ENCODE measurements at places on chromosomes 6 and 20.
A peak's percentile ranks its signal among the peaks of the same experiment; 100 is the strongest.

- no peak for DNase-seq
Measured at GRCh38 chr6:111717621-111718020, 111.9 kb upstream of the TRAF3IP2 start.

GRCh38 chr6:28124350-28124970 lies at the start of gene ZSCAN16:
TSS of gene ZSCAN16 (plus strand) at chr6:28124609. CDS start at chr6:28125444, 835 bp downstream.
- peak; percentile 51 for DNase-seq

DNA sequence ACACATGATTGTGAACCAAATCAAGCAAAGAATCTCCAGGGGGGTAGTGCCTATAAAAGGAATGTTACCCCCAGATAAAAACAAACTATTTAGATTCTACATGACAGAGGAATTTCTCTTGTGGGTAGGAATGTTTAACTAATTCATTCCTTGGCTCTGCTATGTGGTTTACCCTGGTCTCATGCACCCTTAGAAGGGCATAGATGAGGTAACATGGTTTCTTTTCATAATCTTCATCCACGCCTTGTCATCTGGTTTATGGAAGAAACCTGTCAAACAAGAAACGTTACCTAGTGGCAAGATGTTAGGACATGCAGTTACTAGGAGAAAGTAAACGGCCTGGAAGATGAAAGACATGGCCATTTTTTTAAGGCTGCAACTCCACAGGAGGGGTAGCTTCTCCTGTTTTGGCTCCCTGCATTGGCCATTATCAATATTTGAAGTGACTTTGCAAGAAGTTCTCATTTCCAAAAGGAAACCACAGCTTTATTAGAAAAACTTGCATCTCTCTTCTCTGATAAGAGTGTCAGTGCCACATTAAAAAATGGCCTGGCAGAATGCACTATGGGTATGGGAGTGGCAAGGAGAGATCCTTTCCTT lies 45.5 kb downstream of the STX11 start:
- no peak for DNase-seq

GRCh38 chr6:166325383-166326042 lies 16.8 kb downstream of the SFT2D1 start:
- no peak for DNase-seq

DNA sequence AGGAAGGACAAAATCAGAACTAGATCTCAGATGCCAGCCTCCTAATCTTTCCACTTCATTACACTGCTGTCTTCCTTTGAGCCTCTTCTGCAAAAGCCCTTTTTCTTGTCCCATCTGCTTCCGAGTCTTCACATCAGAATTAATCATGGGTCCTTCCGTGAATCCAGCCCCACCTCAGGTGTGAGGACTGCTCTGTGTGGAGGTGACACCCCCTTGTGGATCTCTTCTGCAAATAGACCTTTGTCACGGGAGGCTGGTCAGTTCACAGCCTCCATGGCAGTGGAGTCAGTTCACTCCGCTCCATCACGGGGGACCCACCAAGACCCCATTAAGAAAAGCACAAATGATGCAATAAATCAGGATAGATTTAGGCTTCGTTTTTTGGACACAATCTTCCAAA lies 171.1 kb downstream of the ADAT2 start:
- DNase-seq = no peak

DNA sequence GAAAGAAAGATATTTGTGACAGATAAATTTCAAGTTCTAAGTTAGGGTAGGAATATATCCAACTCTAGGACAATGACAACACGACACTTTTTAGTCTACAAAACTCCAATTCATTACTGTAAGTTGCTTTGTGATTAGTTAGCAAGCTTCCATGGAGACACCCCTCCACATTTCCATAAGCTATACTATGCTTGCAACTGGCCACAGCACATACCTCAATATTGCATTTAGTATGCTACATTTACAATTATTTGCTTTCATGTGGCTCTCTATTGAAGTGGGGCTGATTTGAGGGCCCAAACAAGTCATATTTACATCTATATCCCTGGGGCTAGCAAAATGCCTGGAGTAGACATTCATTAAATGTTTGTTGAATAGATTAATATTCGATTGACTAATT lies 129.3 kb downstream of the HACE1 start:
- DNase-seq = no peak

DNA sequence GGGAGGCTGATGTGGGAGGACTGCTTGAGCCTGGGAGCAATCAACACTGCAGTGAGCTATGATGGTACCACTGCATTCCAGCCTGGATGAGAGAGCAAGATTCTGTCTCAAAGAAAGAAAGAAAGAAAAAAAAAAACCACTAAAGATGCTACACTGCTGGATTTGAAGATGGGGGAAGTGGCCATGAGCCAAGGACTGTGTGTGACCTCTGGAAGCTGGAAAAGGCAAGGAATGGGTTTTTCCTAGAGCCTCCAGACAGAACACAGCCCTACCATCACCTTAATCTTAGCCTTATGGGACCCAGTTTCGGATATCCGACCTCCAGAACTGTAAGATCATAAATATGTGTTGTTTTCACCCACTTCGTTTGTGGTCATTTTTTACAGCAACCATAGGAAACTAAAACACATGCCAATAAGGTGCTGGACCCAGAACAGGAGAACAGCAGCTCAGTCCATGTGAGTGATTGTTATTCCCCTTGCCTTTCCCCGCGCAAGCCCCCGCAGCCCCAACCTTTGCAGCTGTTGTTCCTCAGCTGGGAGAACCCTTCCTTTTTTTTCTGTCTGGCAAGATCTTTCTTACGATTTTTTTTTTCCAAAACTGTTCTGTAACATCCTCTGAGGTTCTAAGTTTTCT lies 11.1 kb upstream of the VAPB start:
- no peak for DNase-seq

GRCh38 chr6:90098001-90098531 lies 198.6 kb downstream of the BACH2 start:
- no peak for DNase-seq

DNA sequence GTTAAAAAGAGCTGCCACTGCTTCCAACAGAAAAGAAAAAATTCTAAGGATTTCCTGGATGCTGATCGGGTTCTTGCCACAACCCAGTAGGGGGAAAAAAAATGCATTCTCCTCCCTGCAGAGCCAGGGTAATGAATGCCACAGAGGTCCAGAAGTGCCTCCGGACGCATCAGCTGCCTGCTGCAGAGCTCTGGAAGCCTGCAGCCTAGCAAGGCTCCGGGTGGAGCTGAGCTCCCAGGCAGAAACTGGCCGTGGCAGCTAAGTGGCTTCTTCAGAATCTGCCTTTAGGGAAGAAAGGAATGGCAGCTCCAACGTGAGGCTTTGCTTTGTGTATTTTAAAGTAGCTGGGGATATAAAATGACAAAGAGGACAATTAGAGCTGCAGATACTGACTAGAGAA lies 155.0 kb downstream of the CFAP61 start:
- no peak for DNase-seq

GRCh38 chr6:117280922-117281321 lies 15.6 kb downstream of the VGLL2 start:
- no peak for DNase-seq

DNA sequence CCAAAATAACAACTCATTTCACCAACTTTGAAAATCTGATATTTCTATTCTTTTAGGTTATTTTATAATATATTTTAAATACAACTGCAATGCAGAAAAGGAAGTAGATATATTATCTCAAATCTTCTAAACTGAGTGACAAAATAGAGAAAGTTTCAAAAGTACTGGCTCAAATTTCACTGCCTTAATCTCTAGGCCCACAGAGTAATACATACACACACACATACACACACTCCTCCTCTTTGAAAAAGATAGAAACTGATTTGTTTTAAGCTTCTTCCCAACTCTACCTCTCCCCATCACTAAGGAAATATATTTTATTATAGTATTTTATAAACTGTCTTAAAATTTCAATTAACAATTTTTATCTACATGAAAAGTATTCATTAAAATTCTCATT lies 36.2 kb downstream of the ARHGAP18 start:
- no peak for DNase-seq

DNA sequence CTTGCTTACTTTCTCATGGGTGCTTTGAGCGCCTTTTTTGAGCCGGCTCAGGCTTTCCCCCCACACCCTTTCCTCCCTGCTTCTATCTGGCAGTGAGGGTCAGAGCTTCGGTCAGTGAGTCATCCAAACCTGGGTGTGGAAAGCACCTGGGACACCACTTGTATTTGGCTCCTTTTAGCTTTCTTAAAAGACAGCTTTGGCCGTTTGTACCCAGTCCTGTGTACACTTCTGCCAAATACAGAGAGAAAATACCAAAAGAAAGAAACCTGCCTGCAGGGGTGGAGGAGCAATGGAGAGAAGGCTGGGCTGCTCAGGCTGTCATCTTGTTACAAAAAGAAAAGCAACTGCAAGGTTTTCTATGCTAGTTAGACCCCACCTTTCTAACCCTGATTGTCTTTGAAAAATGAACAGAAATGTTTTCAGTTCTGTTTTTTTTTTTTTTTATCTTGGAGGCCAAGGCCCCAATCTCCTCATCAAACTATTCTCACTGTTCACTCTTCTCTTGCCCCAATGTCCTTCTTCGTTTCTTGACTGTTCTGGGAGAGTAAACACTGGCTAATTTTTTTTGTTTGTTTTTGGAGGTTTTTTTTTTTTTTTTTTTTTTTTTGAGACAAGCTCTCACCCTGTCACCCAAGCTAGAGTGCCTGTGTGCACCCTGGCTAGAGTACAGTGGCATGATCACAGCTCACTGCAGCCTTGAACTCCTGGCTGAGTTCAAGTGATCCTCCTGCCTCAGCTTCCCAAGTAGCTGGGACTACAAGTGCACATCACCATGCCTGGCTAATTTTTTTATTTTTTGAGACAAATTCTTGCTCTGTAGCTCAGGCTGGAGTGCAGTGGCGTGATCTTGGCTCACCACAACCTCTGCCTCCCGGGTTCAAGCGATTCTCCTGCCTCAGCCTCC lies 76.4 kb downstream of the SSR1 start:
- no peak for DNase-seq

- no peak for DNase-seq
Measured at GRCh38 chr6:3227363-3228045, at the start of gene TUBB2B. TSS of gene TUBB2B (minus strand) at chr6:3227653. CDS start at chr6:3227543, 110 bp downstream.

GRCh38 chr6:111602481-111603011 lies 3.1 kb downstream of the TRAF3IP2 start:
- no peak for DNase-seq

DNA sequence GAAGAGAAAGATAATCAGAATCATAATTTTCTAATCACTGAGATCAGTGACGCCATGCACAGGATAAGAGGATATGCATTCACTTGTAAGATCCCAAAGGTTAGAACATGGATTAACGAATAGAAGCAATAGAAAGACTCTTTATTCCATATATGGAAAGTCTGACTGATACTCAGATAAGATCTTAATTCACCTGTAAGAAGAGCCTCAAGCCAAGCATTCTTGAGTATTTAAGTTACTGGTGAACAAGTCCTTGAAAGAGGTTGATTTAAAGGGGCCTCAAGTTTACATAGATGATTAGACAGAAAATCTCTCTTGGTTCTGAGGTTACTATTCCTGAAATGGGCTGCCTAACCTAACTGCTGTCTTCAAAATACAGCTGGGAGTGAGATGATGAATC lies 53.8 kb upstream of the MTRF1L start:
- no peak for DNase-seq

DNA sequence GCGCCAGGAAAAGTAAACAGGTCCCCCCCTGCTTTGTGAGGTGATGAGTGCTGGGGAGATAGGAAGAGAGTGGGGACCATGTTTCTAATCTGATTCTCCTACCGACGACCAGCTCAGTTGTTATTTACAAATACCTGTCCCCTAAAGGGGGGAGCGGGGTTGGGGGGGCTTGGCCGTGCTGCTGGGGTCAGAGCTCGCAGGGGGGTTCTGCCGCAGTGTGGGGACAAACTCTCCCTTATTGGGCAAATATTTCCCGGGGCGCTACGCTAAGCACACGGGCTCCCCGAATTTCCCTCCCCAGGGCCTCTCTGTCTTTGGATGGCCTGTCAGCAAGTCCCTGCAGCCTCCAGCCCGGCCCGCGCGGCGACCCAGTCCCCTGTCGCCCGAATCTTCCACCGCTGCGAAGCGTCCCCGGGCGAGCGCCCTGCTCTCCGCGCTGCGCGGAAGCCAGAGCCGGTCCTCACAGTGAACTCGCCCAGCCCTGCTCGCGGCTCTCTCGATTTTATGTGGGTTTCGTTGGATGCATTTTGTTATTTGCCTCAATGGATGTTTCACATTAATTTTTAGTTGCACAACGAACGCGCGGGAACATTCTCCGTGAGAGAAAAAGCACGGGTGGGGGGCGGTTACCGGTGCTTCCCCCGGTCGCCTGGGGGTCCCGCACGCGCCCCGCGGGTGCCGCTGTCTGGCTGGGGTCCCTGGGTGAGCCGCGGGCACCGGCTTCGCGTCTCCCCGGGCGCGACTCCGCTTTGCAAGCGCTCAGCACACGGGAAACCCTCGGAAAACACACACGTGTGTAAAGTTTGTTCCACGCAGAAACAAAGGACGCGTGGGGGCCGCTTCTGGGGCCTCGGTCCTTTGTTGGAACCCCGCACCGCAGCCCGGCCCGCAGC lies 1.5 kb upstream of the STX16 start:
- no peak for DNase-seq

- no peak for DNase-seq
Measured at GRCh38 chr20:52096117-52096516, 95.5 kb downstream of the ZFP64 start.

DNA sequence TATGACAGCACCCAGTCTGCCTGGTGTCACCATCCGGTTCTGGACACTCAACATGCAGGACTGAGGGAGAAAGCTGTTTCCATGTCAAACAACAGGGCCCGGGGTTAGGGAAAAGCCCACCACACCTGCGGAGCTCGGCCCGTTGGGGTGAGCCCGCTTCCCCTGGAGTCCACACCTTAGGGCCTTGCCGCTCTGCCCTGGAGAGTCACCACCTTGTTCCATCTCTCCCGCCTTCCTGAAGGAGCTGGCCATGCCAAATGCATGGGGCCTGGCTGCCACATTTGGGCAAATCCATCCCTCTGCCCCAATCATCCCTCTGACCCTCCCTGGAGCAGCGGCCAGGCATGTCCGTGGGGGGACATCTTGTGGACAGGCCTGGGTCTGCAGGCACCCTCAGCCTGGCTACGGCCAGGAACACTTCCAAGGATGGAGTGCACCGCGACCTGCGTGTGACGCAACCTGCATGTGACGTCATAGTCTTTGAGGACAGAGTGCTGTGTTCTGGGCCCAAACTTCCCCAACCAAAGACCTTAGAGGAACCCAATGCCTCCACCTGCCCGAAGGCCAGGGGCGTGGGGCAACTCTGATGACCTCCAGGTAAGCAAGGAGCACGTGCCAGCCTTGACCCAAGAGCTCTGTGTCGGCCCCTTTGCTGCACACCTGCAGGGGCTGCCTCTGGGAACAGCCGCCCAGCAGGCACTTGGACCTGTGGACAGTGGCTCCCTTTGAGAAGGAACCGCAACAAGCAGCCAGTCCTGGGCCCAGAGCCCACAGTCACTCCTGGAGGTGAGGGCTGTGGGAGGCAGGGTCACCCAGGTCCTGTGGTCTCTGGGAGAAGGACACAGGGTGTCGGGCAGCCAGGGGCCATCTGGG lies 1.7 kb downstream of the CABLES2 start:
- DNase-seq = no peak

DNA sequence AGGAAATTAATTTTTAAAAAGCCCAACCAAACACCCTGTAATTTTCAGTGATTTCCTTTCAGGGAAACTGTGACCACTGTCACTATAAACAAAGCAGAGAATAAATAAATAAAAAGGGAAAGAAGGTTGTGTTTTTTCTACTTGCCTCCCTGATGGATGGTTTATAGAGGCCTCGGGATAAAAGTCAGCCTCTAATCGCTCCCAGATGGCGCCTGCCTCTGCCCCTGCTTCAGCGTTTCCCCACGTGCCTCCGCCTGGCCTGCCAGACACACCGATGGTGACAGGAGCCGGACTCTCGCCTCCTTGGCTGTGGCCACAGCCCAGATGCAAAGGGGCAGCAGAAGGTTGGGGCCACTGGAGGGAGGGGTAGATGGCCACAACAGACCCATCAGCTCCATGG lies 327.7 kb downstream of the CDC5L start:
- DNase-seq = no peak

Measured in stimulated activated CD8-positive, alpha-beta memory T cell treated with anti-CD3 and anti-CD28 coated beads, Interleukin-12 subunit alpha, Interleukin-12 subunit beta, amount 100 ng/mL, for 1 hour (primary cell).